ENCODE measurements at places on chromosomes 2 and 18. TPM values are rescaled to one million over a fixed set of nuclear protein-coding genes. Genes with fewer than 3 reads are reported as not detected.

The RAB17 gene
- polyA plus RNA-seq, result 2.1 TPM

The TMEM163 gene
- 7.1 TPM for polyA plus RNA-seq

The C2orf80 gene
- polyA plus RNA-seq, result not detected

The SPATA3 gene
- polyA plus RNA-seq, result not detected

The CROCC2 gene
- not detected for polyA plus RNA-seq

The MYO3B gene
- not detected for polyA plus RNA-seq

The GCKR gene
- 0.50 TPM for polyA plus RNA-seq

The UBR3 gene
- 39.8 TPM for polyA plus RNA-seq

The NEUROD1 gene
- not detected for polyA plus RNA-seq

The ANKRD62 gene
- polyA plus RNA-seq, result not detected

The MYO1B gene
- polyA plus RNA-seq, result 6.0 TPM

The PSMD14 gene
- polyA plus RNA-seq, result 45.7 TPM

The TMEFF2 gene
- polyA plus RNA-seq, result 0.79 TPM

The MARCHF4 gene
- not detected for polyA plus RNA-seq

The SEPTIN10 gene
- polyA plus RNA-seq, result 27.9 TPM

The CPO gene
- polyA plus RNA-seq, result 0.52 TPM

The CFAP65 gene
- polyA plus RNA-seq, result not detected

The SERPINB11 gene
- polyA plus RNA-seq, result not detected

The ADAM23 gene
- polyA plus RNA-seq, result 17.0 TPM

The STK39 gene
- polyA plus RNA-seq, result 10.5 TPM

The CD207 gene
- 0.18 TPM for polyA plus RNA-seq

The RGPD3 gene
- polyA plus RNA-seq, result 0.11 TPM

The CTIF gene
- polyA plus RNA-seq, result 42.3 TPM

The MC4R gene
- not detected for polyA plus RNA-seq

The MROH2A gene
- polyA plus RNA-seq, result not detected

The CGREF1 gene
- 4.7 TPM for polyA plus RNA-seq

The IL36RN gene
- not detected for polyA plus RNA-seq

The DSG2 gene
- 24.8 TPM for polyA plus RNA-seq

The DAPL1 gene
- not detected for polyA plus RNA-seq

The RAB3GAP1 gene
- 24.4 TPM for polyA plus RNA-seq

The ABCG8 gene
- not detected for polyA plus RNA-seq

The DTNB gene
- polyA plus RNA-seq, result 3.6 TPM

The CCDC85A gene
- 1.1 TPM for polyA plus RNA-seq

The RAPGEF4 gene
- 5.9 TPM for polyA plus RNA-seq
